ENCODE measurements at places on chromosomes 6 and 20.

GRCh38 chr6:147390909-147391536, 117.5 kb upstream of the SAMD5 start:
- DNase-seq: peak; percentile 66

- no peak for DNase-seq
Measured at GRCh38 chr6:132888701-132889100, 74.3 kb downstream of the RPS12 start.

GRCh38 chr20:59161721-59162120, 1.9 kb upstream of the ZNF831 start:
- no peak for DNase-seq

DNA sequence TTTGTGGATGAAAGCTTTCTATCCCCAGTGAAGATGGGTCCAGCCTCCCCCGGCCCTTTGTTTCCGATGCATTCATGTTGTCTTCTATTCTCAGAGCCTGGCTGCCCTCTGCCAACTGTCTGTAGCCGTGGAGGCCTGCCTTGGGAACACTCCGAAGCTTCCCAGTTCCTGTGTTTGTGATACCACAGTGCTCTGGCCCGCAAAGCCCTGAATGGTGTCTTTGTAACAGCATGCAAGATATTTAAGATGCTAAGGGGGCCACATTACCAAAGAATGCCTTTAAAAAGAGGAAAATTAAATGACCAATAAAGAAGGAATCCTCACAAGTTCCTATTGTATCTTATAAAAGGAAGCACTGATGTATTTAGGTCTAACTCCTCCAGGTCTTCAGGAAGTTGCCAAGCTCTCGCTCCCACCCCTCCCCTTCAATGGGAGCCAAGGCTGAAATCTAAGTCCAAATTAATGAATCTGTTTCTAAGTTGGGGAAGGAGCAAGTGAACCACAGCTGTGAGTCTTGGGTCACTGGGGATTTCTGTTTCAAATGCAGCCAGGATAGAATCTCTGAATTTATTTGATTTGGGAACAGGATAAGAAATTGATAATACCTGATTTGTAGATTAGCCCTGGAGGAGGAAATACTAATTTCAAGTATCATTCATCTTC, 596.1 kb downstream of the QKI start:
- DNase-seq: no peak

- no peak for DNase-seq
Measured at GRCh38 chr6:137676888-137677287, 182.7 kb upstream of the OLIG3 start.

DNA sequence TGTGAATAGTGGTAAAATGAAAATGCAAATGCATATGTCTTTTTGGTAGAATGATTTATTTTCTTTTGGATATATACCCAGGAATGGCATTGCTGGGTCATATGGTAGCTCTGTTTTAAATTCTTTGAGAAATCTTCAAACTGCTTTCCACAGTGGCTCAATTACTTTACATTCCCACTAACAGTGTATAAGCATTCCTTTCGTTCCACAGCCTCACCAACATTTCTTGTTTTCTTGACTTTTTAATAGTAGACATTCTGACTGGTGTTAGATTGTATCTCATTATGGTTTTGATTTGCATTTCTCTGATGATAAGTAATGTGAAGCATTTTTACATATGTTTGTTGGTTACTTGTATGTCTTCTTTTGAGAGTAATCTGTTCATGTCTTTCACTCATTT, 144.0 kb downstream of the SIM1 start:
- DNase-seq: no peak

DNA sequence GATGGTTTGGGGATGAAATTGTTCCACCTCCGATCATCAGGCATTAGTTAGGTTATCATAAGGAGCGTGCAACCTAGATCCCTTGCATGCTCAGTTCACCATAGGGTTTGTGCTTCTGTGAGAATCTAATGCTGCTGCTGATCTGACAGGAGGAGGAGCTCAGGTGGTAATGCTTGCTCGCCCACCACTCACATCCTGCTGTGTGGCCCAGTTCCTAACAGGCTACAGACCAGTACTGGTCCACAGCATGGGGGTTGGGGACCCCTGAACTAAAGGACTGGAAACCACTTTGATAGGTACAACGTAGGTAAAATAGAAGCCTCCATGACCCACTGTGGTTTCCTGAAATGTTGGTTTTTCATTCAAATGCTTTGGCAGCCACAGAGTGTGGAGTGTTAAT, 109.3 kb upstream of the PROKR2 start:
- DNase-seq: no peak

DNA sequence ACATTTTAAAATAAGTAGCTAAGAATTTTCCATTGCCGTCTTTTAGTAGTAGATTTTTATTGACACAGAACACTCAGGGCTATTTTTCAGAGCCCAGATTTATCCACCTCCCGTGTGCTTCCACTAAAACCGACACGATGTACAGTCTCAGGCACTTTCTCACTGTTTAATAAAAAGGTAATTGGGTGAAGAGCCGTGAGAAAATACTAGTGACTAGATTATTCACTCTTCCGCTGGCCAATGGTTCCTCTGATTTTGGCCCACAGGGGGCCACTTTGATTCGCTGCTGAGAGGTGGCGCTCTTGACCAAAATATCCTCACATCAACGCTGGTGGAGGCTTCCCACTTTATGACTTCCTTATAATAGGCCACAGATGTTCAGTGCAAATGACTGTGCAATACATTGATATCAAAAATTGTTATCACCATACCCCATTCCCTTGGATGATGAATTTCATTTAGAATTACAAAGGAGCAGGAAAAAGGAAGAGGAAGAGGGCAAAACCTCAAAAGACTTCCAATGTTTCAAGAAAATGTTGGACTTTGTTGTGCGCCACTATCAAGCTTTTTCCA, 12.3 kb upstream of the HDDC2 start:
- DNase-seq: peak; percentile 72

DNA sequence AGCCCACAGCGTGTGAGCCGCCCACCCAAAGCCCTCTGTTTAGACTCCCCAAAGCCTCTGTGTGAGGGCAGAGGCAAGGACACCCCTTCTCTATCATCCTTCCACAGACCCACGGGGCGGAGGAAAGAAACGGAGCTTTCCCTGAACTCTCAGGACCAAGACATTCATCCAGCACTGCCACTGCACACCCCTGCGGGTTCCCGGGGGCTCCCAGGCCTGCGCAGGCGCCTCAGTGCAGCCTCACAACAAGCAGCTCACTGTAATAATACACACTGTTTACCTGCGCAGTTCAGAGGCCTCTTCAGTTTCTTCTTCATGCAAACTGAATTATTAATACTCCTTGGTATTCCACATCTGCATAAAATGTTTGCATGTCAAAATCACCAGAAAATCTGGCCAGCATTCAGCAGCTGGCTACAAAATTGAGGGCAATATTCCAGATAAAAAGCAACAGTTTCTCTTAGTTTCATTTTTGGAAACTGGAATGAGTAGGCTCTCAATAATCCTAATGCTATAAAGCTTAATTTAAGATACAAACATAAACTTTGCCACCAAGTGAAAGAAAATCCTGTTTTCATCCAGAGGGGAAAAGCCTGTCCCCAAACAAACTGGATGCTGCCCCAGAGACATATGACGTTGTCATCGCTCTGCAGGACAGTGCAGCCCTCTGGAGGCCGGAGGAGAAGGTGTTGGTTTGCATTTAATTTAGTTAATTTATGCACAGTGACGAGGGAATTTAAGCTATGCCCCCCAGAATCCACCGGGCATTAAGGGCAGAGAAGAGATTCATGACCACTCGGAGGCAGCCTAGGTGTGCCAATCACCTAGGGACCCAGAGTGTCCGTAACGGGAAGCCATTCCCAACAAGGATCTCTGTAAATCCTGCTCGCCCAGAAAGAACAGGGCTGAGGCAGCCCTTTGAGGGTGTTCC, 45.3 kb downstream of the NINL start:
- DNase-seq: peak; percentile 69

GRCh38 chr6:15200087-15200486, 45.8 kb upstream of the JARID2 start:
- DNase-seq: no peak

DNA sequence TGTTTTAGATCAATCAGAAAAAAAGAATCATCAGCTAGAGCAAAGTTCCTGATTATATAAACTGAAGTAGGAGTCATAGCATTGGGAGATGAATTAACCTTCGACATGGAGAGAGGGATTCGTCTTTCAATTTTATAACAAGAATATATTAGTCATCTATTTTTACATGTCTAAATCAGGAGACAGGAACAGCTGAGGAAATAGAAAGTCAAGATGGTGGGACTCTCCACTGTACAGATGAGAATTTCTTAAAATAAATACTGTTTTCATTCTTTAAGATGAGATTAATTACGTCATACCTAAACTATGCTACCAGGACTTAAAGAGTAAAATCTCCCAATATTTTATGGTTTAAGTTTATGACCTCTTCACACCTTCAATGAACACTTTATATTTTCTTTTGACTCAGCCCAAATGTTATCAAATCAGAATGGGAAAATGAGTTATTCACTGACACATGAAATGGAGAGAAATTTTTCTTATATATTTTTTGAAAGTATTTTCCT, 1137.7 kb downstream of the EPHA7 start:
- no peak for DNase-seq

- DNase-seq: no peak
Measured at GRCh38 chr20:55790178-55790577, 215.1 kb downstream of the CBLN4 start.

DNA sequence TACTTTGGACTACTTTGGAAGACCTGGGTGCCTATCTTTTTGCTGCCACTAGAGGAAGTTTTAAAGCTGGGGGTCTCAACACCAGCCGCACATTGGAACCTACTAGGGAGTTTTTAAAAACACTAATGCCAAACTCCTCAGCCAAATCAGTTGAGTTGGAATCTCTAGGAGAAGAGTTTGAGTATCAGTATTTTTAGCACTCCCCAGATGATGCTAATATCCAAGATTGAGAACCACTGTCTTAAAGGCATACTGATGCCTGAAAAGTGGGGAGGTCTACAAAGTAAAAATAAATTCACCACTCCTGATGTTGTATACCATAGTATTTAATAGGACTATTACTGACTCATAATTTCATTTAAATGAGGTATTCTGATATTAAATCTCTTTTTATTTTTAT, 62.9 kb upstream of the COL21A1 start:
- DNase-seq: no peak

GRCh38 chr6:79461205-79461604, 76.0 kb downstream of the LCA5 start:
- DNase-seq: no peak

DNA sequence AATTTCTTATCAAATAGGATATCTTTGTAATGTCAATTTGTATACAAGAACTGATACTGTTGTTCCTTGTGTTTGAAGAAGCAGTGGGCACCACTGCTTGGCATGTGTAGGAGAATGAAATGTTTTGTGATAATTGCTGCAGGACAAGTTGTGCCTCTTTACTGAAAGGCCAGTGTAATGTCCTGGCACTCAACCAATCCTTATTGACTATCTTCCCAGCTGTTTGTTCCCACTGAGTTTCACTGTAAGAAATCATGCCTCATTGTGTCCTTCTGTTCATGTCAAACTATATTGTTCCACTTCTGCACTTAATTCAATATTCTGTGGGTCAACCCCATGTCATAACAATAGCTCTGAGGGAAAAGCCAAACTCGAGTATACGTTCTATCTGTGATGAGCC, 136.1 kb upstream of the FAM83B start:
- no peak for DNase-seq

- no peak for DNase-seq
Measured at GRCh38 chr6:105459049-105459448, 56.2 kb upstream of the PREP start.

GRCh38 chr6:156848123-156848522, 70.9 kb downstream of the ARID1B start:
- no peak for DNase-seq

- no peak for DNase-seq
Measured at GRCh38 chr6:170006900-170007467, 255.6 kb downstream of the ERMARD start.

DNA sequence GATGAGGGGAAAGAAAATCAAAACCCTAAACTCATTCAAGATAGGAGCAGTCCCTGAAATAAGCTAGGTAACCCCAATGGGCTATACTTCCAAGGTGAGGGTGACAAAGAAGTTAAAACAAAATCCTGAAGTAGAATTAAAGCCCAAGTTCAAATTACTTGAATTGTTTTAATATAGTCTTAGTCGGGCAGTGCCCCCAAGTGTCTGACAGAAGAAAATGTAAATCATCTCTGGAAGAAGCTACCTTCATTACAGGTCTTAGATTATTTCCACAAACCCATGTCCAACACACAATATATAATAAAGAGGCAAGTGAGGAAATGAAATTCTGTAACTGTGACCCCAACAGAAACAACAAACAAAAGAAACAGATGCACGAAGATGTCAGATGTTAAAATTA, 36.8 kb upstream of the L3MBTL3 start:
- no peak for DNase-seq

GRCh38 chr20:57835588-57836455, 126.0 kb upstream of the PMEPA1 start:
- DNase-seq: no peak

DNA sequence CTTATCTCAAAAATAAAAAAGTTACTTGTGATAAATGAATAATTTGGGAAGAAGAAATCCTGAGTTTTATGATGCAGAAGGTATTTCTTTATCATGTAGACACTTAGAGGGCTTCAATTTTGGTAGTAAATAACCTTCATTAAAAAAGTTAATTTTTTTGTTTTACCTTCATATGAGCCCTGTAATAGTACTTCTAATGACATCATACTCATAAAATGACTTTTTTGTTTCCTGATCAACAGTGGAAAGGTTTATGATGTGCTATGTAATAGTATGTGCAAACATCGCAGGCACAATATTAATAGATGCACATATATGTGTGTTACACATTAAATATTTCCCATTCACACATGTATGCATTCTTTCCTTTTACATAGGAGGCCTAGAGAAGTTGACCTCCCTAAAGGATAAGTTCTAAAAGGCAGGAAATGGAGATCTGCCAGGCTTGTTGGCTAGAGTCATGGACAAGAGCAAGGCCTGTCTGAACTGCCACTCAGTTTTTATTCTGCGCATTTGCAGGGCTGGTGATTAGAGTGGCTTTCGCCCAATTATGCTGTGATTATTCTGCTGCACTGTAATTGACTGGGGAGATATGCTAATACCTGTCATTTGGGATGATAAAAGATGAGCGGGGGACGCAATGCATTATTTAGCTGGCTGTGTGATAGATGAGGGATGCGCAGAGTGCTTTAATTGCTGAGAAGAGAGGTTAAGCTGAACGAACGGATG, 272.6 kb downstream of the TMEM242 start:
- no peak for DNase-seq

- no peak for DNase-seq
Measured at GRCh38 chr6:79134699-79135474, 56.8 kb upstream of the PHIP start.

GRCh38 chr6:111688331-111688730, 82.7 kb upstream of the TRAF3IP2 start:
- DNase-seq: no peak

GRCh38 chr6:13453153-13453552, 34.2 kb downstream of the GFOD1 start:
- no peak for DNase-seq

DNA sequence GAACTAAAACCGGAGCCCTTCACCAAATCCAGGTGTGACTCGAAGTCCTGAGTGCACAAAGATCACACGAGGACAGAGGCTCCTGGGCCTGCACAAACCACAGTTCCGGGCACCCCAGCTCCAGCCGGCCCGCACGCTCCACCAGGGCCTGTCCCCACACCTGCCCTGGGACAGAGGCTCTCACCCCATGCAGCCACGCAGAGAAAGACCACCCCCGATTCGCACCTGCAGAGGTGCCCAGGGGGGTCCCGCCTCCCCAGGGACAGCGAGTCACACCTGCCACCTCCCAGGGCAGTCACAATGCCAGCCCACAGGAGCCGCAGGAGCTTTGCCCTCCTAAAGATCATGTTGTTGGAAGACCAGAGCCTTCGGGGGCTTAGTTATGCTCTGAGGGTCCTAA, 25.4 kb upstream of the MRGBP start:
- no peak for DNase-seq
